ENCODE measurements at places on chromosomes 11 and 22. TPM values are rescaled to one million over a fixed set of nuclear protein-coding genes. Genes with fewer than 3 reads are reported as not detected.

DNA sequence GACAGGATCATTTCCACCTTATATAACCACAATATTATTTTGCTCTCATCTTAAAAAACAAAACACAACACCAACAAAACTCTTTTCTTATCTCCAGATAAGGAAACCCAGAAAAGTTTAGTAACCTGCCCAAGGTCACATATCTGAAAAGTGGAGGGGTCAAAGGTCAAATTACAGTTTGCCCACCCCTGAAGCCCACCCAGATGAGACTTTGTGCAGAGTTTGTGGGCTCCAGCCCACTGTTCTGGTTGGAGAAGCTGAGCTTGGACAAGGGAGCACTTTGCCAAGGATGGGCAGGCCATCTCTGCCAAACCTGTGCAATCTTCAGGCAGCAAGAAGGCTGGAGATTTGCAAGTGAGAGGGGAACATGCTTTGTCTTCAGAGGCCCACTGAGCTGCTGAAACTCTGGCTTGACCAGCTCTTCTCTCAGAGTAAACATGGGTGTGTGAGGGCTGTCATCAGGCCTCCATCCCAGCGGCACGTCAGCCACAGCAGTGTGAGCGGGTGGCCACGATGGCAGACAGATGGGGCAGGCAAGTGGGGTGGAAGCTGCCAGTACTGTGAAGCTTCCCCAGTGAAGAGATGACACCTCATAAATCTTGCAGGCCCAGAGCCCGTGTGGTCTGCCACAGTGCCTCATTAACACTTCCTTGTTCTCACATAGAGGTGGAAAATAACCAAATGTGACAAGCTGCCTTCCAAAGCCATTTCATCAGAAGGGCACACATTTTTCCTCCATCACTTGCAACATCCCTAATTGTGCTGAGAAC lies 111.8 kb downstream of the CCDC81 start:
- peak; percentile 88 for DNase-seq

DNA sequence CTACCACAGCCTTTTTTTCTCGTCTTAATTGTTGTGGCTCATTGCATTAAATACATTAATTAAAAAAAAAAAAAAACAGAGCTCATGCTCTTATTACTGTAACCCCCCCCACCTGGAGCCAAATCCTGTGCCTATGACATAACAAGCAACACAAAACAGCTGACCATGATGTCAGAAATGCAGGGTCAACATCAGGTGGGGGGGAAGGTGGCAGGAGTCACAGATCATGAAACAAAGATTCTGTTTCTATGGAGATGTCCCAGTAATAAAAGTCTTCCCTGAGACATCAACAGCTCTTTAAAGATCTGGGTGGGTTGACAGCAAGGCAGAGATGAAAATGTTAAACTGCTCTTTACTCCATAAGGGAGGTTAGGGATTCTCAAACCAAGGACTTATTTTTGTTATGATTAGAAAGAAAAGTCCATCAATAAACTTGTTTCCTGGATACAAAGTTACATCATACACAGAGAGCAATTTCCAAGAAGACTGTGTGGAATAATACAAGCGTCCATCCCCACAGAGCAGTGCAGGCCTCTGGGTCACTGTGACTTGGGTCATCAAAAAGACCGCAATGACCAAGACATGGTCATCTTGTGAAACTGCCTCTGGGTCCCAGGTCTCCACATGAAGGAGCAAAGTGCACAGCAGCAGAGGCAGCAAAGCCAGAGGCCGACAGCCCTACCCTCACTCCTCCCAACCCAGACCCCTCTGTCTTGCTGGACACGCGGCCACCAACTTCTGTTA lies 42.7 kb upstream of the CYP2D6 start:
- DNase-seq: no peak

Gene APOBEC3F
- total RNA-seq: 21.7 TPM

Gene MS4A6E
- total RNA-seq: not detected

Gene ATP5MG
- 189 TPM for total RNA-seq

DNA sequence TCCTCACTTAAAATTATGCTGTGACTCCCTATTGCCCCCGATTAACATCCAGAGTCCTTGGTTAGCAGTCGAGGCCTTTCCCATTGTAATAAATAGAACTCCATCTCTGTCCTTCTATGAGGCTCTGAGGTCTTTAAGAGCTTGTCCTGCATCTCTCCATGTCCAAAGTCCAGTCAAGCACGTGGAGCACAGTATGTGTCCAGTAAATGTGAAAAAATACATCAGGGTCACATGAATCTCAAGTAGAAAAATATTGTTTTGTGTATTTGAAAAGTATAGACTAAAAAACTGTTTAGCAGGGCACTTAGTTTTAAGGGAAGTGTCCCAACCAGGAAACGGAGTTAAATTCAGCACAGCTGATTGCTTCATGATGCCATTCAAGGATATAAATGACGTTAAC lies 298.8 kb upstream of the TENM4 start:
- no peak for DNase-seq

GRCh38 chr11:45593992-45594391 lies 71.4 kb downstream of the CHST1 start:
- no peak for DNase-seq

DNA sequence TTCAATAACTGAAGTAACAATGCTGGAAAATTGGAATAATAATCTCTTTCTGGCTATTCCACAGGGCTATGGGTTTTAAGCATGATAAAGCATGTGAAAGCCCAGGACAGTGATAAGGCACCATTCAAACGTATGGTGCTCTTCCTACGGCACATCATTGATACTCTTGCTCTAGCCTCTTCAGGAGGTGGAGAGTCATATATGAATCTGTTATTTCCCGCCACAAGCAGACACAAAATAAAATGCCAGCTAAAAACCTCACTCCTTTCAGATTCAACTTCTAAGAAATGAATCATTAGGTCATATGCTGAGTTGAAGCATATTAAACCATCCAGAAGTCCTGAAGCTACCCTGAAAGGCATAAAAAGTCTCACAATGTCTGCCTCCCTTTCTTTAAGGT lies 49.9 kb downstream of the FZD4 start:
- DNase-seq: no peak

- DNase-seq: no peak
Observed at GRCh38 chr11:118295815-118296454, 8.6 kb upstream of the CD3E start.

DNA sequence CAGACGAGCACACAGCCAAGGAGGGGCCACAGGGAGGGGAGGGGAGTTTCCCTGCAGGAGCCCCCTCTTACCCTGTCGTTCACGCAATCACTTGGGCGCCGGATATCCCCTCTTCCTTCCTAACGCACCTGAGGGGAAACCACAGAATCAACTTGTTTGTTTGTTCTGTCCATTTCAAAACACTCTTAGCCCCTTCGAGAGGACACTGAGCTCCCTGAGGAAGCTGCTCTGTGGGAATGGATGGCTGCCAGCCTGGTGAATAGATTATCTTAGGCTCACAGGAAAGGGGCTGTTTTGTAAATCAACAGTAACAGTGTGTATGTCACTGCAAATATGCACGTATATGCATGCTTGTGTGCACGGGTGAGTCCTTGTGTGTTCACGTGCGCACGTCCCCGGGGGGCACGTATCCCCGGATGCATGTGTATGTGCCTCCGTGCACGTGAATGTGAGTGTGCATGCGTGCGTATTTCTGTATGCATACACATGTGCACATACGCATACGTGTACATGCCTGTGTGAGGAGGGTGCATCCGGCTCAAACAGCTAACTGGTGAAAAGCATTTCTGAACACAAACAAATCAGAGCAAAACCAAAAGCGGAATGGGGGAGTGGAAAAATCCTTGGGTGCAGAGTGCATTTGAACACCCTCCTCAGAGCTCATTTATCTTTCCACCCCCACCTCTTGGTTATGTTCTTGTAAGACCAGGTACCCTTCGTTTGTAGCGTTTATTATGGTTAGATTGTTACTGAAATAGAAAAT lies 7.2 kb downstream of the ARSA start:
- DNase-seq: no peak

DNA sequence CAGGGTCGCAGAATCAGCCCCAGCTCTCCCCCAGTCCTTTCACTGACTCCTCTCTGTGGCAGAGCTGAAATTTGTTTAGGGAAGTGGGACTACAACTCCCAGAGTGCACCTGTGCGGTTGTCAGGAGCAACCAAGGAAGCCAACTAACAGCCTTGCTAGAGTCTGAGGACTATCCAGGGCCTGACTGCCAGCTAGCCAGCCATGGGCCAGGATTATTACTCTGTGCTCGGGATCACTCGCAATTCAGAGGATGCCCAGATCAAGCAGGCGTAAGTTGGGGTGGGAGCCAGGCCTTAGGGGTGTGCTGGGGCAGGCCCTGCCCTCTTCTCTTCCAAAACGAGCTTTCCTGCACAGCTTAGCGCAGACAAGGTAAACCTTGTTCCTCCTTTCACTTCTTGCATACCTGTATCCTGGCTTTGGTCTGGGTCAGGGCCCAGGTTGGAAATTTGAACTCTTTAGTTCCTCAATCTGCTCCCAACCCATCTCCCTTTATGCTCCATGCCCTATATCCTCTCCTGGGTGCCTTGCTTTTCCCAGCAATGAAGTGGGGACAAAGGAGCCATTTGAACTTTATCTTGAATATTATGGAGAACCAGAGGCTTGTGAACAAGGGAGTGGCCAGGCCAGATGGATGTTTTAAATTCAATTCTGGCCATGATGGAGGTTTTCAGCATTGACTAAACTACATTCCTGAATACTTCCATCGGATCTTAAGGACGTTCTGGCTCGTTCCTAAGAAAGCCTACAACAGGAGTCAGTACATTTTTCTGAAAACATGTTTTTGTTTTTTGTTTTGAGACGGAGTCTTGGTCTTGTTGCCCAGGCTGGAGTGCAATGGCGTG lies at the start of gene DNAJB13:
Gene DNAJB13 (plus strand): TSS at position 158 of the 842 bp plus-strand sequence. CDS start 44 bp downstream, at position 202.
- peak; percentile 22 for DNase-seq

Gene POTEH
- total RNA-seq: not detected

- no peak for DNase-seq
Observed at GRCh38 chr11:126102436-126102981, 39.8 kb upstream of the CDON start.

- DNase-seq: no peak
Observed at GRCh38 chr22:39142088-39142680, 10.3 kb downstream of the CBX7 start.

GRCh38 chr11:46553814-46554212 lies 40.0 kb downstream of the AMBRA1 start:
- DNase-seq: no peak

DNA sequence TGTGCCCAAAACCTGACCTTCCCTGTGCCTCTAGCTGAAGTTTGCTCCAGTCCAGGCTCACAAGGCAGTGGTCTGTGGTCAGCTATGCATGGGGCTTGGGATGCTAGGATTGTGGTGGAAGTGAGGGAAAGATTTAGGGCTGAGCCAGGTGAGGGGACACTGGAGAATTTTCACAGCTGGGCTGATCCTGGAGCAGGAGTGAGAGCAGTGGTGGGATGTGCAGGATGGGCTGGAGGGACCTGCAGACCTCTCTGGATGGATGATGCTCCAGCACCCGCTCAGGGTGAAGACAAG lies 23.9 kb upstream of the KDM2A start:
- no peak for DNase-seq

- DNase-seq: no peak
Observed at GRCh38 chr11:442611-443081, 835 bp upstream of the ANO9 start.

- DNase-seq: no peak
Observed at GRCh38 chr11:8577791-8578581, 16.0 kb downstream of the STK33 start.

GRCh38 chr11:42311514-42311913 lies 852.1 kb upstream of the LRRC4C start:
- no peak for DNase-seq

- DNase-seq: no peak
Observed at GRCh38 chr22:26722159-26722558, 64.8 kb downstream of the MIAT start.

Gene FAM181B
- not detected for total RNA-seq

Gene CSTF3
- 26.9 TPM for total RNA-seq

GRCh38 chr11:100473390-100473740 lies 213.7 kb upstream of the ARHGAP42 start:
- DNase-seq: no peak

- no peak for DNase-seq
Observed at GRCh38 chr11:706439-706956, 467 bp downstream of the EPS8L2 start.

GRCh38 chr22:20080776-20081654 lies 974 bp downstream of the DGCR8 start:
- DNase-seq: peak; percentile 58

GRCh38 chr11:105610871-105611571 lies 1.1 kb downstream of the GRIA4 start:
- DNase-seq: no peak
